ENCODE measurements at places on chromosomes 4 and X.

- no peak for DNase-seq
- H3K4me3 ChIP-seq = no peak overlapping the region
- 0 out of 2 replicates have a peak, but pooled peaks cover 2% of the 10 kb centered on the region for H3K4me1 ChIP-seq
- no peak overlapping the region for H3K27ac ChIP-seq
- H3K27me3 ChIP-seq = no peaks in the 10 kb centered on the region
Observed at GRCh38 chr4:2083116-2083825, 24.1 kb downstream of the NAT8L start.

- no peaks in the 10 kb centered on the region for H3K27me3 ChIP-seq
- H3K27ac ChIP-seq = no peak overlapping the region
- no peak for DNase-seq
- H3K4me3 ChIP-seq = no peak overlapping the region
Observed at GRCh38 chr4:8409264-8410065, 31.1 kb downstream of the ACOX3 start.

- no peaks in the 10 kb centered on the region for H3K36me3 ChIP-seq
- no peak overlapping the region for H3K4me3 ChIP-seq
- H3K27me3 ChIP-seq = no peaks in the 10 kb centered on the region
- no peak for DNase-seq
- no peaks in the 10 kb centered on the region for H3K4me1 ChIP-seq
Observed at GRCh38 chrX:22147942-22148341, 115.8 kb downstream of the PHEX start.

DNA sequence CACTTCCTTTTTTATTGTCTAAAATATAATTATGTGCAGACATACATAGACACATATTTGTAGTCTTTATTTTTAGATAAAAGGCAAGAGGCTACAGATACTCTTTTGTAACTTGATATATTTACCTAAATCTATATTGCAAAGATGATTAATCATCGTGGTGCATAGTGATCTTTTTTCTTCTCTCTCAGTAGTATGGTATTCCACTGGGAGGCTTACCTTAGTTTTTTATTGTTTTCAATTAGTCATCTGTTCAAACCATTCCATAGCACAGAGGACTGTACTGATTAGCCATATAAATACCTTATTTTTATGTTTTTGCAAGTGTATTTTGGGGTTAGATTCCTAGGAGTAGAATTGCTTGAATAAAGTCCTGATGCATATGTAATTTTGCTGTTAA, 619.7 kb downstream of the GRXCR1 start:
- H3K27ac ChIP-seq = no peak overlapping the region
- DNase-seq = no peak
- H3K27me3 ChIP-seq = no peaks in the 10 kb centered on the region
- no peaks in the 10 kb centered on the region for H3K4me1 ChIP-seq
- no peak overlapping the region for H3K4me3 ChIP-seq

DNA sequence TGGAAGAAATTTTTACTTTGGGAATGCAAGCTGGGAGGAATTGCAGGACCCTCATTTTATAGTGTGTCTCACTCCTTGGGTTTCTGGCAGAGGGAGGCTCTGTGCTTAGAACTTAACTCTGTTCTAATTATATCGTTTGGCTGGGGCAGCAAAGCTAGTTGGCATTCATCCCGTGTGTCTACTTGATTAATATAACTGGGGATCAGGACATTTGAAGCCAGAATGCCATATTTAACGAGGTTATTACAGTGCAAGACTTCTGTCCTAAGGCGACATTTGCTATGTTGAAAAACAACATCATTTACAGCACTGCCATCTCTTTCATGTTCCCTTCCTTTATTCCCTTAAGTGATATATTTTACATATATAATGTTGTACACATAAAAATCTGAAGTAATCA, 179.1 kb upstream of the TBC1D9 start:
- H3K27ac ChIP-seq = no peak overlapping the region
- no peaks in the 10 kb centered on the region for H3K27me3 ChIP-seq
- H3K4me3 ChIP-seq = no peak overlapping the region
- H3K36me3 ChIP-seq = no peaks in the 10 kb centered on the region
- H3K4me1 ChIP-seq = no peaks in the 10 kb centered on the region
- no peak for DNase-seq

- H3K4me1 ChIP-seq = no peaks in the 10 kb centered on the region
- DNase-seq = no peak
- H3K27me3 ChIP-seq = no peaks in the 10 kb centered on the region
Observed at GRCh38 chr4:10832806-10833628, 148.4 kb upstream of the CLNK start.

DNA sequence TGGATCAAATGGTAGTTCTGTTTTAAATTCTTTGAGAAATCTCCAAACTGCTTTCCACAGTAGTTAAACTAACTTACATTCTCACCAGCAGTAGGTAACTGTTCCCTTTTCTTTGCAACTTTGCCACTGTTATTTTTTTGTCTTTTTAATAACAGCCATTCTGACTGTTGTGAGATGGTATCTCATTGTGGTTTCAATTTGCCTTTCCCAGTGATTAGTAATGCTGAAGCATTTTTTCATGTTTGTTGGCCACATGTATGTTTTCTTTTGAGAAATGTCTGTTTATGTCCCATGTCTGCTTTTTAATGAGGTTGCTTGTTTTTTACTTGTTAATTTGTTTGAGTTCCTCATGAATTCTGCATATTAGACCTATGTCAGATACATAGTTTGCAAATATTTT, 198.8 kb downstream of the RAB28 start:
- no peaks in the 10 kb centered on the region for H3K36me3 ChIP-seq
- H3K4me1 ChIP-seq = no peaks in the 10 kb centered on the region
- H3K27ac ChIP-seq = no peak overlapping the region

DNA sequence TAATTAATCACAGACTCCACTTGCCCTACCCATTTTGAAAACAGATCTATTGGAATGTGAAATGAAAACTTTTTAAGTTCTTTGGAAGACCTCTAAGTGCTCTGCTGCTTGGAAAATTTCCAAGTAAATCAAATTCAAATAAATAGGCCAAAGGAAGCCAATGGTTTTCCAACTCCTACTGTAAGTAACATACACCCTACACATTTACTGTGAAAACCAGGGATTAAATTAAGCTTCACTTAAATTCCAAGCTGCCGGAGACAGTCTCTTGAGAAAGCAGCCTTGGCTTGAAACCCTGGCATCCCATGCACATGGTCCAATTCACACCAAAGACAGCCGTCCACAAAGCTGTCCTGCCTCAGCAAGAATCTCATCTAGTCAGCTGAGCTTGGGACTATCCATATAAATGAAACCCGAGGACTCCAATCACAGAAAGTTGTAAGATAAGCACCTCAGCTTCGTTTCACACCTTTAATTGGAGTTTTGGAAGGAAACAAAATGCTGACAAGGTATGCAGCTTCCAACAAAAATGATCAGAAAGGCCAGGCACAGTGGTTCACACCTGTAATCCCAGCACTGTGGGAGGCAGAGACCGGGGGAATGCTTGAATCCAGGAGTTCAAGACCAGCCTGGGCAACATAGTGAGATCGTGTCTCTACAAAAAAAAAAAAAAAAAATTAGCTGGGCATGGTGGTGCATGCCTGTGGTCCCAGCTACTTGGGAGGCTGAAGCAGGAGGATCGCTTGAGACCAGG, 88.6 kb downstream of the APBB2 start:
- H3K27me3 ChIP-seq = no peaks in the 10 kb centered on the region
- DNase-seq = no peak
- H3K4me3 ChIP-seq = peak overlapping the region; percentile 33
- H3K36me3 ChIP-seq = no peaks in the 10 kb centered on the region
- H3K4me1 ChIP-seq = peaks cover 75% of the 10 kb centered on the region
- H3K27ac ChIP-seq = peak overlapping the region; percentile 84

- H3K27ac ChIP-seq = no peak overlapping the region
- no peaks in the 10 kb centered on the region for H3K27me3 ChIP-seq
- DNase-seq = no peak
- no peaks in the 10 kb centered on the region for H3K36me3 ChIP-seq
Observed at GRCh38 chr4:176529574-176529973, 209.8 kb downstream of the SPCS3 start.
